Muscle of back (tissue), 13 donors: ENCODE measurements at places on chromosomes 11 and 22.

DNA sequence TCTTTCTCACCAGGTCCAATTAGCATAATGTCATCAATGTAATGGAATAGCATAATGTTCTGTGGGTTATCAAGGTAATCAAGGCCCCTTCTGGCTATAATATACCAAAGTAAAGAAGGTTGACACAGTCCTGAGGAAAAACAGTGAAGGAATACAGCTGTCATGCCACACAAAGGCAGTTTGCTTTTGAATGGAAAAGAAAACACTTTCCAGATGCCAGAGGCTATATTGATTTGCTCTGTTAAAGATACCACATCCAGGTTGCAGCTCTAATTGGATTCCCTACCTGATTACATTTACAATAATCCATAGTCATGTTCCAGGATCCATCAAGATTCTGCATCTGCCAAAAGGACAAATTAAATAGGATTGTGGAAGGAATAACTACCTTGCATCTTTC lies 22.3 kb upstream of the CLPB start:
- no peak for DNase-seq

DNA sequence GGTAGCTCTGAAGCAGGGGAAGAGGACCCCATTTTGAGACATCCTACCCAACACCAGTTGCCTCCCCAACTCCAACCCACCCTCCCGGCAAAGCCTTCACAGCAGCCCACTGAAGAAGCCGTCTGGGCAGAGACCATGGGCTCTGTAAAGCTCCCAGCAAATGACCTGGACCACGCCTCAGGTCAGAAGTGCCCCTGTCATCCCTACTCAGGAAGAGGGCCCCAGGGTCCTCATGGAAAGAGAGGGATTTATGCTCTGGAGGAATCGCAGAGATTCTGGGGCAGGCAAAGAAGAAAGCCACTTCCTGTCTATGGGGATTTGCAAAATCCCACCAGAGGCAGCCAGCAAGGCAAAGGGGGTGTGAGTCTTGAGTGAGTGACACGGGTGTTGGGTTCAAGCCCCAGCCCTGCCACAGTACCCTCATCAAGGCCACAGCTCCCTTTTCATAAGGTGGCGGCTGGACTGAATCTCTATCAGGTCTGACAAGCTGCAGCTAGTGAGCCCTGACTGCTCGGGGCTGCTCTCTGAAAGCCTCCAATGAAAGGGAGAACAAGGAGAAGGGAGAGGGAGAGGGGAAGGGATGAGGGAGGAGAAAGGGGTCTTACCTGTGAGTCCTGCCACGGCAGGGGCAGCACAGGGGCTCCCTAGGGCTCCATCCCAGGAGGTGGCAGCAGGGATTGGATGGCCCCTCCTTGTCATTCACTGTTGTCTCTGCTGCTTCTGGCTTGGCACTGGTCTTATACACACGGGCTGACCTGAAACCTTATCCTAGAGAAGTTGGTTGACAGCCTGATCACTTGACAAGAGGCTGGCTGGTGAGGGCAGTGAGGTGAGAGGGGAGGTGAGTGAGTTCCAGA lies at the start of gene UCP3:
UCP3 (minus strand) TSS at position 713 of the 857 bp plus-strand sequence. CDS start 2,043 bp downstream, outside the sequence.
- DNase-seq = no peak

DNA sequence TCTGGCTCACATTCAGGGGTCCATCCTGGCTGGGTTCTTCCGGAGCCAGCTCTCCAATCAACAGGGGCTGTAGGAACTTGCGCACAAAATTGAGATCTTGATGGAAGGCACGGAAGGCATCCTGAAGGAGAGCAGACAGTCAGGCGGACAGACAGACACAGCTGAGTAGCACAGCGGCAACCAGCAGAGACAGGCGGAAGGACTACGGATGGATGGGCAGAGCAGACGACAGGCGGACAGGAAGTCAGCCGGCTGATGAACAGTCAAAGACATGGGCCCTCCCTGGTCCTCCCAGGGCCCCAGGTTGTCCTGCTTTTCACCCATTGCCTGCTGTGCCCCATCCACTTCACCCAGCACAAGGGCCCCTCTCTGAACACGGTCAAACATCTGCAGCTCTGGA lies 11.3 kb downstream of the FADS3 start:
- DNase-seq = no peak

GRCh38 chr11:28542561-28542960 lies 434.4 kb downstream of the METTL15 start:
- no peak for DNase-seq

GRCh38 chr11:20161230-20161918 lies 1.1 kb upstream of the DBX1 start:
- DNase-seq = no peak

DNA sequence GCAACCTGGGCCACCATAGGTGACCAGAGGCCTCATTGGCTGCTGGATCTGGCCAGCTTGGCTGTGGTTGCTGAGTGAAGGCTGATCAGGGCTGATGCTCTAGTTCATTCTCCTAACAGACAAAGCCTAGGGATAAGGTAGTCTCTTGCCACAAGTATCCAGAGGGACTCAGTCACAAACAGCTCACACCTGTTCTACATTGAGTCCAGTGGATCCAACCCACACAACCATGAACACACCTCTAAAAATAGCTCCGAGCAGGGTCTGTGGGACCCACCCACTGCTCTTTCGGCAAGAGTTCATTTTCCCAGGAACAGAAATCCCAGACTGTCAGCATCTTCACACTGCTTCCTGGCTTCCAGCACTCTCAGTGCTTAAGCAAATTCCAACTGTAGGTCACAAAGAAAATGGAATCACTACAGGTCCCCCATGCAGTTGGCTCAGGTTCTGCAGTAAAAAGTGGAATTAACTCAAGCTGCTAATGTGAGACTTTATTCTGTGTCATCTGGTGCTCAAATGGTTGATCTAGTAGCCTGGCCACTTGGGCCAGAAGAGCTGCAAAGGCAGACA lies 67.3 kb downstream of the PPFIBP2 start:
- DNase-seq = peak; percentile 58

GRCh38 chr11:94245121-94245520 lies 59.3 kb upstream of the IZUMO1R start:
- DNase-seq = no peak

- no peak for DNase-seq
Measured at GRCh38 chr11:106957030-106957482, 61.2 kb downstream of the GUCY1A2 start.

- DNase-seq = no peak
Measured at GRCh38 chr11:86941871-86942599, 13.2 kb downstream of the FZD4 start.

DNA sequence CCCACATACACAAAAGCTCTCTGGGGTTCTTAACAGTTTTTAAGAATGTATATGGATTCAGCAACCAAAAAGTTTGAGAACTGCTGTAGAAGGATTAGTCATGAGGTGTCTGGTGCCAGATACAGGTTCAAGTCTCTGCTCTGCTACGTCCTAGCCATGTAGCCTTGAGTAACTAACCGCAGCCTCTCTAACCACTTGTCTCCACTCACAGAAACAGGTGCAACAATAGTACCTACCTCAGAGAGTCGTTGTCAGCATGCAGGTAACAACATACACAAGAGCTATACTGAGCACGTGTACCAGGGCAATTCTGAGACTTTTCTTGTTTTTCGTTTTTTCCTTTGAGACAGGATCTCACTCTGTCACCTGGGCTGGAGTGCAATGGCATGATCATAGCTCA lies 26.9 kb downstream of the CBX7 start:
- no peak for DNase-seq

DNA sequence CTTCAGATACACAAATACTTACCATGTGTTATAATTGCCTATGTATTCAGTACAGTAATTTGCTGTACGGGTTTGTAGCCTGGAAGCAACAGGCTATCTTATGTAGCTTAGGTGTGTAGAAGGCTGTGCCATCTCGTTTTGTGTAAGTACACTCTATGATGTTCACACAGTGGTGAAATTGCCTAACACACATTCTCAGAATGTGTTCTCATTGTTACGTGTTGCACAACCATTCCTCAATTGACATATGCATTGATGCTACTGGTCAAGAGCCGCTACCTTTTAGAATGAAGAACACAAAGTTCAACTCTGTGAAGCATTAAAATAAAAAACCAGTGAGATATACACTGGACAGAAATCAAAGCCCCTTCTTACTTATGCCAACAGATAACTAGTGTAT lies 26.7 kb downstream of the SVIP start:
- no peak for DNase-seq

DNA sequence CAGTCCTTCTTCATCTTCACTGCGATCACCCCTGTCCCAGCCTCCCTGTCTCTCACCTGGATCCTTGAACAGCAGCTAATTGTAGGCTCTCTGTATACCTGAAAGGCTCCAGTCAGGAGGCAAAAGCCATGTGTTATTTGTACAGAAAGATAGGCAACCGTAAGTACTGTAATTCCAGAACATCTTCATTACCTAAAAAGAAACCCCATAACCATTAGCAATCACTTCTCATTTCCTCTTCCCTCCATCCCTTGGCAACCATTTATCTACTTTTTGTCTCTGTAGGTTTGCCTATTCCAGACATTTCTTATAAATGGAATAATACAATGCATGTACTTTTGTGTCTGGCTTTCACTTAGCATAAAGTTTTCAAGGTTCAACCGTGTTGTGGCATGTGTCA lies 17.8 kb downstream of the NAGA start:
- no peak for DNase-seq

DNA sequence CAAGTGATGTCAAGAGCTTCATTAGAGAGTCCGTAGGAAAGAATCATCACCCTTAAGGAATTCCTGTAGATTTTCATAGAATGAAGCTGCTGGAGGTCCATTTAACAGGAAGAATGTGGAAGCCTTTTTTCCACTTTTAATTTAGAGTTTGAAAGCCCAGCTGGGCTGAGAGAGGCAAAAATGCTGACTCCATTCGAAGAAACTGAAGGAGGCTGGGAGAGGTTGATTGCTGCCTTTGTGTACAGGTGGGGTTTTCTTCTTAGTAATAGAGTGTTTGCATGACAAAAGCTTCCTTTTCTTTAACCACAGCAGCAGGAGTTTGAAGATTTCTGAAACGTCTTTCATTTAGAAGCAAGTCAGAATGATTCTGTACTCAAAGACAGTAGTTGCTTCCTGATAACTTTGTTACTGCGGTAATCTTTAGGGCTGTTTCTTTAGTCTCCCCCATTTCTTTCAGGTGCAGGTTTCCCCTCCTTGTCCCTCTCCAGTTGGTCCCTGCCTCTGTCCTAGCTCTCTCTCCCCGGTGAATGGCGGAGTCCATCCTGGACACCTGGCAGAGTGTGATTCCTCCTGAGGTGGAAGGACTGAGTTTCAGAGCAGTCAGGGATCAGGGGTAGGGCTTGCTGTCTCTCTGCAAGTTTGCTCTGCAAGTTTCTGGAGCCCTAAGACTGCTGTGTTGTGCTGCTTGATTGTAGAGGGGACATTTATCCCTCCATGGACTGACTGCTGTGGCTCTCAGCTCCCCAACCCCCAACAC lies 166.2 kb downstream of the LDLRAD3 start:
- no peak for DNase-seq

GRCh38 chr11:62775646-62776045 lies 4.5 kb downstream of the TAF6L start:
- DNase-seq = no peak

GRCh38 chr11:124894606-124895430 lies 2.8 kb downstream of the ROBO4 start:
- no peak for DNase-seq

- DNase-seq = no peak
Measured at GRCh38 chr22:27445881-27446280, 355.7 kb downstream of the MN1 start.

DNA sequence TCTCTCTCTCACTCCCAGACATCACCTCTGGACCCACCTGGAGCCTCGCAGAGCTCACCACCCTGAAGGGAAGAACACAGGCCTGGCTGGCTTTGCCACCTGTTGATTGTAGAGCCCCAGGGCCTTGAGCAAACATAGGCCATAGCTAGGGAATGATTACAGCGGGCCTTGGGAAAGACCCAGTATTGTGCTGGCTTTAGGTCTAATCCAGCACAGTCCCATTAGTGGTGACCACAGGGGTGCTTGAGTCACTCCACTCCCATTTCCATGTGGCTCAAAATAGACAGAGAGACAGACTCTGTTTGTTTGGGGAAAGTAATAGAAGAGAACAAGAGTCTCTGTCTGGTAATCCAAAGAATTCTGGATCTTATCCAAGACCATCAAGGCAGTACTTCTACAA lies 42.7 kb upstream of the FAM181B start:
- no peak for DNase-seq

- DNase-seq = no peak
Measured at GRCh38 chr11:121553806-121554205, 101.0 kb upstream of the SORL1-AS1 start.

DNA sequence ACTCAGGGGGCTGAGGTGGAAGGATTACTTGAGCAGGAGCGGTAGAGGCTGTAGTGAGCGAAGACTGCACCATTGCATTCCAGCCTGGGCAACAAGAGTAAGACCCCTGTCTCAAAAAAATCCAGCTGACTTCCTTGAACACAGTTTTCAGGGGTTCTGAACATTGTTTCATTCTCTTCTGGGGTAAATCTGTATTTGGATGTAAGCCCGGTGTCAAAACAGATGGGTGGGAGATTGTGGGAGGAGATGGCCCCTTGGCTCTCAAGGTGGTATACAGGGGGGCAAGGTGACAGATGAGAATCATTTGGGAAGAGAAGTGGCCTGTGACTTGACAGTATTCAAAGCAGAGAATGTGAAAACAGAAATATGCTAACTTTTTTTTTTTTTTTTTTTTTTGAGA lies 4.8 kb downstream of the ESAM start:
- DNase-seq = no peak

DNA sequence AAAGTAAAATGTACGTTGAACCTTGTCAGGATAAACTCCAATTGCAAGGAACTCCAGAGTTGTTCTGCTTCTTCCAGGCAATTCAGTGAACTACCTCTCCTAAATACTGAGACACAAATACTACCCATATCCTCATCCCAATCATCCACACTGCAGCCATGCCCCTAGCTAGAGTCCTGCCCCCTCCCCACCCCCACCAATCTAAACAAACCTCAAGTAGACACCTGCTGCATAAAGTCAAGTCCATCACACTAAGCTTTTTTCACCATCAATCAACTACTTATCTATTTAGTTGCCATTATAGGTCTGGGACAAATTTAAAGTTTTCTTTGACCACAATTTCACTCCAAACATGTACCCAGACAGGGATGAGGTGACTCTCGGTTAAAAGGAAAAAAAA lies 93.2 kb upstream of the APOA1 start:
- no peak for DNase-seq

DNA sequence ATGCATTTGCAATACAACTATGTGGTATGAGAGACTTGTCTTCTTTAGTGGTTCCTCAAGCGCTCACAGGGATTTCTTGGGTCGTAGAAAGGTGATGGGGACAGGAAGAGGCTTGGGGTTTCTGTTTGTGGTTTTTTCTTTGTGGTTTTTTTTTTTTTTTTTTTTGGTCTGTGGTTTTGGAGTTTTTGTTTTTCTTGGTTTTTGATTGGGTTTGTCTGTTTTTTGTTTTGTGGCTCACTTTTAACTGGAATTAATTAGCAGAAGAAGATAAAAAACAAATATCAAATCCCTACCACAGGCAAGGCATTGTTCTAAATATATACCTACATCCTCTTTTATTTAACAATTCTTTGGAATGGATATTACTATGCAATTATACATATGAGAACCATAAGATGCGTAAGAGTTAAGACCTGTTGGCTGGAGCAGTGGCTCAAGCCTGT lies 5.5 kb downstream of the TTC28 start:
- no peak for DNase-seq

DNA sequence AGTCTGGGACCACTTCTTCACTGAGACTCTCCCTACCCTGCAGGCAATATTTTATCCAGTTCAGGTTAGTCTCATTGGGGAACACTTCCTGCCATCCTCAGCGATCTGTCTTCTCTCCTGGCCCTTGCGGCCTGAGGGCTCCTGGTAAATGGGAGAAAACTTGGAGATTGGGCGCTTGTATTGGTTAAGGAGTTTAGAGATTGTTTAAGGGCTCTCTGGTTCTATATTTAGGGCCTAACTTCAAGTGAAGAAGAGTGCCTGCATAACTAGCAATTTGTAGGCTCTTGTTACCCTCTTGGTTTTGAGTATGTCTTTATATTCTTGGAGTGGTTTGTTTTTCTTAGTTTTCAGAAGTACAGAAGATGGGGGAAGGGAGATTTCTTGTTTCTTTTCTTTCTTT lies 72.7 kb downstream of the TRAF6 start:
- DNase-seq = no peak
